ENCODE measurements at places on chromosomes 3 and 15.

DNA sequence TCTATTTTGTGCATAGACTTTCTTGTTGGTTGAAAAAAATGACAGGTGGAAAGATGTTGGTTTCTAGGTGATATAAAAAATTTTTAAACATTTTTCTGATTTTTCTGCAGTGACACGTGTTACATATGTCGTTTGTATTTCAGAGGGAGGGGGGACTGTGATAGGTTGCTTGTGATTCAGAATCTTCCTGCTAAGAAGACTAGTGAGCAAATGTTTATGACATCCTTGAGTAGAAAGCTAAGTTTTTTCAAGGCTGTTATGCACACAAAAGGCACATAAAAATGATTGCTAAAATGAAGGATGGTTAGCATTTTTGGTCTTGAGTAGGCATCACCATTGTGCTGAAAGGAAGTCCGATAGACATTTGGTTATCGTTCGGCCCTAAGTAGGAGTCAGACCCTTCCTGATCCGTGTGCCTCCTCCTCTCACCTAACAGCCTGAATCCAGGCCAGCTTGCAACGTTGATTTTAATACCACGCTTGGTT is 1.5 kb downstream of the ZNF639 start:
- DNase-seq = no peak

GRCh38 chr3:16227566-16227965 is 37.2 kb downstream of the DPH3 start:
- DNase-seq = no peak

- no peak for DNase-seq
Observed at GRCh38 chr3:105322570-105323273, 44.0 kb upstream of the ALCAM start.

DNA sequence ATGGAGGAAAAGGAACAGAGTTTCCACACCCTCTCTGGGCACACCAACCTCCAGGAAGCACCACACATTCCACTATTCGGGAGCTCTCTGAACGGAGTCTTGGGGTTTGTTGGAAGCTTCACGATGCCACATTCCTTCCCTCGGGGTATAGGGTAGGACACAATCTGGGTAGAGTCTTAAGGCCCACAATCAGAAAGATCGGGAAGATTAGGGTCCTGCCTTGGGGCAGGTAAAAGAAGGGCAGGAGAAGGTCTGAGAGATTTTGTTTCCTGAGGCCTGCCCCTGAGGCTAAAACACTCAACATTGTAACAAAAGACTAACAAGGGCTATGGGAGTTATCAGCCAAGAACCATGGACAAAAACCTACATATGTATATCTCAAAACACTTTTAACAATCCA is 89.2 kb upstream of the RAP2B start:
- DNase-seq = no peak

DNA sequence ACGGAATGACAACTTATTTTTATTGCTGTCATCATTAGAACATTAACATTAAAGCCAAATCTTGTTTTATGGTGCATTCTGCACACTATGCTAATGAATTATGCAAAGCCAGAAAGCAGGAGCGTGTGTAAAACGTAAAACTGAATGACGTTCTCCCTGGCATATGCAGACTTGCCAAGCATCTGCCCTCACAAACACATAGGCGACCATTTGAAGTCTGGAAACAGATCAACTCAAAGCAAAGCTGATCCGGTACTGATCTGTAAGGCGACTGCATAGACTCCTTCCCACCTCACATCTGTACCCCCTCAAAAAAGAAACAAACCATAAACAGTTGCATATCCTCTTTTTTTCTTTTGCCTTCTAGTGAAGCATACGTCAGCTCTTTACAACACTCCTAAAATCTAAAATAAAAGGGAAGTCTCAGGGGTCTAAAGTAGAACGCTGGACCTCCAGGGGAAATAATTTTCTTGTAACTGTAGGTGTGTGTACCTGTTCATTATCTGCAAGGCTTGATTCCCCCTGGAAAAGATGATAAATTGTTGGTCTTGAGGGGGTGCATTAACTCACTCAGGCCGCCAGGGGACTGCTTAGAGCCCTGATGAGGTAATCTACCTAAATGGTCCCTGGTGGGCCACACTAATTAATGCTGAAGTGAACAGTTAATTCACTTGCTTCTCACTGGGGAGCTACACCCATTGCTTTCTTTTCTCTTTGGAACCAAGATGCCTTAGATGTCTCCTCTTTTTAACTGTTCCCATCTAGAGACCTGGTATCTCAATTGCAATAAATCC is 231.4 kb downstream of the CDIN1 start:
- DNase-seq = no peak

DNA sequence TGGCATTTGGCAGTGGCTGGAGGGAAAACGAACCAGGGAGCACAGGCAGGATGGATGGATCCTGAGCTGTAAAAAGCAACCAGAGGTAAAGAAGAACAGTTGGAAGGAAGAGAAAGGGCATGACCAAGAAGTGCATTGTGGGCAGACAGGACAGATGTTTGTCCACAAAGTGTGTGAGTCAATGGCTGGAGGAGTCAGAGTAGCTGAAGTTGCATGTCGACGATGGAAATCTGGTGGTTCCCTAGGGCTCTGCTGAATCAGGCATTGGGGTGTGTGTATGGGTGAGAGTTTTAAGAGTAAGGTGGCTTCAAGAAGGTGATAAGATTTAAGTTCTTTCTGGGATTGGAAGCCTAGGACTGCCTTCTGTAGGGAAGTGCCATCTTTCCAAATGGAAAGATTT is 214.0 kb upstream of the BHLHE40 start:
- no peak for DNase-seq

DNA sequence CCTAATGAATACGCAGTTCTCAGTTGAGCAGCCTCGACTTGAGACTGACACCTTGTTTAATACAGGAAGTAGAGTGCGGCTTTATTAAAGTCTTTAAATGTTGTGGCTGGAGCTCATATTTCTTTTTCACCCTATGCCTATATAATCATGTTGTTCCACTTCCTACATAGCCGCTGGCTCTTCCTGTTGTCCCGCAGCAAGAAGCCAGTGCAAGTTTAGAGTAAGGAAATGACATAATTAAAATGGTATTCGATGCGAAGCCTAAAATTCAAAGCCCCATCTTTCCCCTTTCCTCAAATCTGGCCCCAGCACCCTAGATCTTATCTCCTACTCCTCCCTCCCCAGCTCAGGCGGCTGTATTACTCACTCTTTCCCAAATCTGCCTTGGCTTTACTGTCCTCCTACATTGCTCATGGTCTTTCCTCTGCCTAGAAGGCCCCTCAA is 7.5 kb upstream of the PHLDB2 start:
- no peak for DNase-seq

- peak; percentile 32 for DNase-seq
Observed at GRCh38 chr15:68500363-68501258, 68.6 kb upstream of the ITGA11 start.

DNA sequence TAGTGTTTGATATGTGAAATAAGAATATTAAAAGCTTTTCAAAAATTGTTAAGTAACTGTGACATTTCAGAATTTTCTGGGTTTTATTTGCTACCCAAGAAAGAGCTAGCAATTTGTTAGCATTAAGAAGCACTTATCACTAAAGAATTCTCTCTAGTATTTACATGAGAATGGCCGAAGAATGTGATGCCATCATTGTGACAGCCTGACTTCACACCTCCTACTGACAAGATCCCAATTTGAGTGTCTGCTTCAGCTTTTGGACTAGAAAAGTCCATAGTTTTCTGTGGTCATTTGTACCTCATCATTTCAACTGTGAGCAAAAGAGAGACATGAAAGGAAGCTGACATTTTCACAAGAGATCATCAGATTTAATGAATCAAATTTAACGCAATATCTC is 548.1 kb upstream of the AGTR1 start:
- DNase-seq = no peak

- no peak for DNase-seq
Observed at GRCh38 chr3:101940521-101941317, 91.4 kb downstream of the NFKBIZ start.

GRCh38 chr3:120092474-120092873 is 1.8 kb downstream of the GSK3B start:
- no peak for DNase-seq

GRCh38 chr15:56758770-56759449 is 25.6 kb upstream of the ZNF280D start:
- DNase-seq = no peak

GRCh38 chr15:36682101-36682500 is 102.7 kb downstream of the CDIN1 start:
- no peak for DNase-seq

DNA sequence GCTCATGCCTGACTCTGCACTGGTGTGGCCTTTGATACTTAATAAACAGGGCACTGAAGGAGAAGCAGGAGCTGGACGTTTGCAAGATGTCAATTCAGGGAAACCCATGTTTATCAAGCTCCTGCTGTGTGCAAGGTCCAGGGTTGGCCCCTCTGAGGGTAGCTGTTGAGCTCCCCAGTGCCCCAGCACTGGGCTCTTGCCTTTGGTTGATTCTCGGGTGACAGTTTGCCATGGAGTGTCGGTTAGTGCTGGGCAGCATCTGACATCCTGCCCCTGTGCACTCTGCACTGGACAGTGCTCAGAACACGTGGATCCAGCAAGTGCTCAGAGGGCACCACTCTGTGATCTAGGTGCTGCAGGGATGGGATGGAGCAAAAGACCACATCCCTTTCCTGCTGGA is 7.3 kb downstream of the HDAC11 start:
- DNase-seq = no peak

DNA sequence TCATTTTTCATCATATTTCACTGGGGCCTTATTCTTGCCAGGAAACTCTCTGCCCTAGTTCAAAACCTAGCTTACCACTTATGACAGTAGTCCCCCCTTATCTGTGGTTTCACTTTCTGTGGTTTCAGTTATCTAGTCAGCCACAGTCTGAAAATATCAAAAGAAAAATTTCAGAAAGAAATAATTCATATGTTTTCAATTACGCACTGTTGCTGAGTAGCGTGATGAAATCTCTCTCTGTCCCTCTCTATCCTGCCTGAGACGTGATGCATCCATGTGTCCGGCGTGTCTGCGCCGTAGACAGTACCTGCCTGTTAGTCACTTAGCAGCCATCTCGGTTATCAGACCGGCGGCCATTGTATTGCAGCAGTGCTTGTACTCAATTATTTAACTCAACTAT is 369.9 kb upstream of the MCTP2 start:
- no peak for DNase-seq

GRCh38 chr15:63449731-63450130 is 54.7 kb upstream of the USP3 start:
- no peak for DNase-seq

DNA sequence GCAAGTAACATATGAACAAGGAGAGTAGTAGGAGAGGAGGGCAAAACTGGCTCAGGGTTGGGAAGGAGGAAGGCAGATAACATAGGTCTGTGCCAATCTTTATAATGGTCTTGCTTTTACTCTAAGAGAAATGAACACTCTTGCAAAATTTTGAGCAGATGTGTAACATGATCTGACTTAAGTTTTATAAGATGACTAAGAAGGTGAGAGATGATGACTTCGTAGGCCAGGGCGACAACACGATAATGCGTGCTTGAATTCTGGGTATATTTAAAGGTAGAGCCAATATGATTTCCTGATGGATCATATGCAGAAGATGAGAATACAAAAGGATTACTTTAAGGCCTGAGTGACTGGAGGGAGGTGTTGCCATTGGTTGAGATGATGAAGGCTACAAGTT is 265.4 kb upstream of the KCNMB2 start:
- no peak for DNase-seq

DNA sequence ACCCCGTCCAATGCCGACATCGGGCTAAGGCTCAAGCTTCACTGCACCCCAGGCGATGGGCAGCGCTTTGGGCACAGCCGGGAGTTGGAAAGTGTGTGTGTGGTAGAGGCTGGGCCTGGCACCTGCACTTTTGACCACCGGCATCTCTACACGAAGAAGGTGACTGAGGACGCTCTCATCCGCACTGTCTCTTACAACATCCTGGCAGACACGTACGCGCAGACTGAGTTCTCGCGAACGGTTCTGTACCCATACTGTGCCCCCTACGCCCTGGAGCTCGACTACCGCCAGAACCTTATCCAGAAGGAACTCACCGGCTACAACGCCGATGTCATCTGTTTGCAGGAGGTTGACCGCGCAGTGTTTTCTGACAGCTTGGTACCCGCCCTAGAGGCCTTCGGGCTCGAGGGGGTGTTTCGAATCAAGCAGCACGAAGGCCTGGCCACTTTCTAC is 1.0 kb downstream of the PDE12 start:
- peak; percentile 76 for DNase-seq

- no peak for DNase-seq
Observed at GRCh38 chr3:177836671-177837070, 639.4 kb upstream of the TBL1XR1 start.

- DNase-seq = no peak
Observed at GRCh38 chr3:157271283-157271882, 111.4 kb upstream of the CCNL1 start.

DNA sequence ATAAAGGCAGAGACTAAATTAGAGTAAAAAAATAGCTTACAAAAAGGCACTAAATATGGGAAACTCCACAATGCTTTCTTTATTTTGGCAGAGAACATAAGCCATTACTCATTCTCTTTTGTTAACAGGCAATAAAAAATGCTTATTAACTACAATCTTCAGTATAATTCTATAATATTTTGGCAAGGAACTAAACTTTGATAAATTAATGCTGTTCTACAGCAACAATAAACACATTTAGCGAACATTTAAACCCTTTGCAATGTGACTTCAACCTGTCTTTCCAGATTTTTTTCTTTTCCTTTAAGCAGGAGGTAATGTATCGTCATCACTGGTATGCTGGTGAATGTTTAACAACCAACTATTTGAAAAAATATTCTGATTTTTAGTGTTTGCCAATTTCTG is 42.2 kb upstream of the POU1F1 start:
- no peak for DNase-seq

DNA sequence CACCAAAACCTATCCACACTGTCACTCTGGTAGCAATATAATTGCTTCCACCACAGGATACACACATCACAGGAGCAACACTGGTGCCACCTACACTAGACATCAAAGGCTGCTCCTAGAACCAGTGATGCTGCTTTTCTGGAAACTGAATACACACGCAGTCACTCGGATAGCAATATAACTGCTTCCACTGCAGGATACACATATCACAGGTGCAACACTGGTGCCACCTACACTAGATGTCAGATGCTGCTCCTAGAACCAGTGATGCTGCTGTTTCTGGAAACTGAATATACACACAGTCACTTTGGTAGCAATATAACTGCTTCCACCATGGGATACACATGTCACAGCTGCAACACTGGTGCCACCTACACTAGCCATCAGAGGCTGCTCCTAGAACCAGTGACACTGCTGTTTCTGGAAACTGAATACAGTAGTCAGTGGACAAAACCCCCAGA is 6.9 kb upstream of the TNFSF10 start:
- no peak for DNase-seq

GRCh38 chr15:73573037-73573436 is 60.2 kb downstream of the NPTN start:
- no peak for DNase-seq

DNA sequence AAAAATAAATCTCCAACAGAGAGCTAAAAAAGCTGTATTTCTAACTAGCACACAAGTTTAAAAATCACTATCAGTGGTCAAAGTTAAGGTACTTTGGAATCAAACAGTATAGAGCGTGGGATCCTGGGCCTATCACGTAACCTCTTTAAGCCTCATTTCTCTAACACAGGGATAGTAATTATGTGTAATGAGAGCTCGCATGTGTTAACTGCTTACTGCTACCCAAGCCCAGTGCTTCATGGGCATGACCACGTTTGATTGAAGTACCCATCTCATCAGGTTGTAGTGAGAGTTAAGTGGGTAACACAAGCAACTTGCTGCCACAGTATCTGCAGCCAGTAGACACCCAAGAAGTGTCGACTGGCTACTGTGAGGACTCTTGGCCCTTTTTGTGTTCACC is 28.2 kb upstream of the NOX5 start:
- no peak for DNase-seq

GRCh38 chr3:52068055-52068571 is 11.7 kb upstream of the DUSP7 start:
- no peak for DNase-seq

GRCh38 chr3:78888635-78889034 is 879.2 kb downstream of the ROBO1 start:
- DNase-seq = no peak
